ENCODE measurements at places on chromosomes 6 and 20.
A peak's percentile ranks its signal among the peaks of the same experiment; 100 is the strongest.

DNA sequence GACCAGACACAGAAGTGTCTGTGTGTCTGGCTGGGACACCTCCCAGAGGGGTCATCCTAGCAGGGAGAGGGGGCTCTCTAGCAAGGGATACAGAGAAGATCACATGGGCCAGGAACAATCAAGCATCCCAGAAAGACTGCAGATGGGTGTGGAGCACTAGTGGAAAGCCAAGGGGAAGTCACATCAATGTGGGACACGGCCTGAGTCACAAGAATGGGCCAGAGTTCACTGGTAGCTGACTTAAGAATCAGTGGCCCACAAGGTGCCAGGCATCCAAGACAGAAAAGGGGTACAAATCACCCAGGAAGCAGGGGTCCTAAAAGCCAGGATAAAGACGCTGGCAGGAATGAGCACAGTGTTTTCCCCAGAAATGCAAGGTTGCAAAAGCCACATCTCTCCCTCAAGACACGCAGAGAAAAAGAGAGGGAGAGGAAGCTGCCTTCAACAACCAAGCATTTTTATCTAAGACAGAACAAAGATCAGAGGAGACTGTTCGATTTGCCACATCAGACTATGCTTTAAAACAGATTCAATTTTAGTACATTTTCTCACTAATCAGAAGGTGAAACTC is 113.6 kb upstream of the DST start:
- no peak for DNase-seq

DNA sequence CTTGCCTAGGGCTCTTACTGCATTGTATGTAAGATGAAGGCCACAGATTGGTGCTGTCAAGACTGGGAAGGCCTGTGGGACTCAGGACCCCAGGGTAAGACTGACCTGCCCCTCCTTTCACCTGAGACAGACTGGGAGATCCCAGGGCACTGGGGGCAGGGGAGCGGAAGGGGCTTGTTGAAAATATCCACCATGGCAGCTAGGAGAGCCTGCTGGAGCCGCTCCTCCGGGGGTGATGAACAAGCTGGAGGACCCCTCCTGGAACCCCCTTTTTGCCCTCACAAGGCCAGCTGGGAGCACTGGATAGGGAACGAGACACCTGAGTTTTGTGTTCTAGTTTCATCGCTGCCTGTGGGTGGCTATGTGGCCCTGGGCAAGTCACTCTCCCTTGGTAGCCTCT is 9.2 kb upstream of the SDCBP2 start:
- no peak for DNase-seq

DNA sequence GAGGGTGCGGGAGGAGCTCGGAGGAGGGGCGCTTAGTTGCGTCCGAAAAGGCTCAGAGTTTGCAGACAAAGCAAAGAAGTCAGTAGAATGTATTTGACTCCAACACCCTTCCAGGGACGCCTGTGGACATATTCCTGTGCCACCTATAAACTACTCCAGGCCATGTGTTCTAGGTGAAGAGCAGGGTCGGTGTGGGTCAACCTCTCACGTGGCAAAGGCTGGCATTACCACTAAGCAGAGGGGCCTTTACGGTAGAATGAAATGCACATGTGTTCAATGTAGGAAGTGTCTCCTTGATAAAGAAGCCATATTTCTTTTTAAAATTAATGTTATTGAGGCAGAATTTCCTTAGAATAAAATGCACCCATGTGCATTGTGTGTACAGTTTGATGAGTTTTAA is 15.4 kb downstream of the SIRT5 start:
- DNase-seq: no peak

DNA sequence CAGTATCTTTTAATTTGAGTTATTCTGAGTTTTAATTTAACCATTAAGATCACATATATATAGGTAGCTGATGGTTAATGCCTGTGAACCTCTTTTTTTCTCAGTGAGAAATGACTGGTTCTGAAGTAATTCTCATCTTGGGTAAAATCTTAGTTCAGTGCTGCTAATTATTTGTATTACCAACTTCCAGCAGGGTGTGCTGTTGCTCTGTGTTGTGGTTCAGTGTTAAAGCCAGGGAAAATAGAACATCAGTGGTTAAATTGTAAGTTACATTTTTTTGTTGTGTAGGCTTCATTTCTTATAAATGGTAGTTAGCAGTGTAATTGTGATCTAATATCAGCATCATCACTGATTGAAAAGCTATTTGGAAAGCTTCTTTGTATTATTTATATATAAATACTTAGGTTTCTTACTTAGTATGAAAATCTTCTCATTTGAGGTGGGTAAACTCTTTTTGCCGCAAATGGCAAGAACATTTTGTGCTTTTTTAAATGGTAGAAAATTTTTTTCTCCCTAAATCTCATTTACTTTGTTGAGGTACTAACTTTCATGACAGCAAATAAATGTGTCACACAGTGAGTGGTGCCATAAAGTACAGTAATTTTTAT is 43.7 kb downstream of the CDC5L start:
- DNase-seq: peak; percentile 83

DNA sequence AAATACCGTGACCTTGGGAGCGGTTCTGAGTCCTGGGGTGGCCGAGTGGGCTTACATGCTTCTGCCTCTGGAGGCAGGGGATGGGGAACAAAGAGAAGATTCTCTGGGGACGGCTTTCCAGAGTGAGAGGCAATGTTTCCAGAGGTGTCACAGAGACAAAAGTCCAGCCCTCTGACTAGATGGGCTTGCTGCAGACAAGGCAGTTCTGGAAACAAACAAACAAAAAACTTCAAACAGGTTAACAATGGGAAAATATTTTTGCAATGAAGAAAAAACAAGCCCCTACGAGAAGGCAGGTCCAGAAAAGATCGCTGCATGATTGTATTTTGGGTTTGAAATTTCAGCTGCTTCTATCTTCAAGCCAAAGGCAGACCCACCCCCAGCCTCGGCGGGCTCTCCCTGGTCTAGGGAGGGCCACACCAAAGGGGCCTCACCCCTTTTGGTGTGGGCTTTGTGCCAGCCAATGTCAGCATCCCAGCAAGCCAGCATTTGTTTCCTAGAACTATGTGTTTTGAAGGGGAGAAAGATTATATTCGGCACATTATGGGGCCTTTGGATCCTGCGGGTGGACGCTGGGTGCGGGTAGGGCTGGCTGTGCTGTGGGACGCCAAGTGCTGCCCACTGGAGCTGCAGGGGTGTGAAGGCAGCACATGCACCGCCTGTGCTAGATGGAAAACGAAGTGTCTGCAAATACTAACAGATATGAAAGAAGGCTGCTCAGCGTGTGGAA is 42.9 kb downstream of the RIOK1 start:
- DNase-seq: no peak

DNA sequence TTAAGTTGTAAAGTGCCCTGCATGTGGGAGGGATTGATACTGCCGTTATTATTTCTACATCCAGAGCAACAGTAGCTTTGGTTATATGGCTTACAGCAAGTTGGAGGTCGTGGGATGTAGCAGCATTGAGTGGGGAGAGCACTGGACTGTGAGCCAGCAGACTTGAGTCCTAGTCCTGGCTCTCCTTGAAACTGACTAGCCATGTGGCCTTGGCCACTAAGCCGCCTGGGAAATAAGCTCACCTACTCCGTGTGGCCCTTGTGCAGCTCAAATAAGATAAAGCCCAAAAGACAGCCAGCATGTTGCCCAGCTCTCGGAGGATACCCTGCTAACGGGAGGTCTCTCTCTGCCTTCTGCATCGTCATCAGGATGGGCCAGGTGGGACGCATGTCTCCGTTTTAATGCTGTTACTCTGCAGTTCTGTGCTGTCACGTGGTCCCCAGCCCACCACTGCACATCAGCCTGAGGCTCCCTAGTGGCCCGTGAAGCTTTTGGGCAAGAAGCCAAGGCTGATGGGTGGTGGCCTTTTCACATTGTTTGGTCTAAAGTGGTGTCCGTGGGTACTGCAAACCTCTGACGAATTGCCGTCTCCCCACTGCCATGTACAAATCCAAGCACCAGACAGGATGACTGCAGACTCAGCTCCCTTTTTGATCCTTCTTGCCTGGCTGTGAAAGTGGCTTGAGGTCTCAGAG is 7.9 kb downstream of the EPB41L1 start:
- DNase-seq: peak; percentile 25

GRCh38 chr6:5782783-5783547 is 223.8 kb downstream of the NRN1 start:
- no peak for DNase-seq

- no peak for DNase-seq
Observed at GRCh38 chr6:158604048-158604406, 40.5 kb downstream of the DYNLT1 start.

DNA sequence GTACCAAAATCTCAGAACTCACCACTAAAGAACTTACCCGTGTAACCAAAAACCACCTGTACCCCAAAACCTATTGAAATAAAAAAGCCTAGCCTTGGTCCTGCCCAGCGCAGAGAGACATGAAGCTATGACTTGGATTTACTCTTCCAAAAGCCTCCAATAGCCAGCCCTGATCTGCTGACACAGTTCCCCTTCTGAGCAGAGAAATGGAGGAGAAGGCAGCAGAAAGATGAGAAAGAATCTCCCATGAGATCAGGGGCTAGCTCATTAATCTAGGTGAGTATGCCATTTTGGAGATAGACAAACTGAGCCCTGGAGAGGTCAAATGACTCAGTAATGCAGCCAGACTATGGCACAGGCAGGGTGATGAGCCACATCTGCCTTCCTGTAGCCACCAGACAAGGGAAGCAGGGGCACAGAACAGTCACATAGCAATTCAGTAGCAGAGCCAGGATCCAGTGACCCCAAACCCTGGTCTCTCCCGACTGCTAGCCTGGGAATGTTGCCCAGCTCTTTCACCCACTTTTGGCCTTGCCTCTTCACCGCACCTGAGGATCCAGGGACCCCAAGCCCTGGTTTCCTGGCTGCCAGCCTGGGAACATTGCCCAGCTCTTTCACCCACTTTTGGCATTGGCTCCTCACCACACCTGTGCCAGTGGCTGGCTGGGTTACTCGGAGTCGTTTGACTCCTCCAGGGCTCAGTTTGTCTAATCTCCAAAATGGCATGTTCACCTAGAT is 7.2 kb upstream of the SDCBP2 start:
- no peak for DNase-seq

GRCh38 chr6:142746524-142746923 is 198.5 kb downstream of the HIVEP2 start:
- DNase-seq: peak; percentile 49

DNA sequence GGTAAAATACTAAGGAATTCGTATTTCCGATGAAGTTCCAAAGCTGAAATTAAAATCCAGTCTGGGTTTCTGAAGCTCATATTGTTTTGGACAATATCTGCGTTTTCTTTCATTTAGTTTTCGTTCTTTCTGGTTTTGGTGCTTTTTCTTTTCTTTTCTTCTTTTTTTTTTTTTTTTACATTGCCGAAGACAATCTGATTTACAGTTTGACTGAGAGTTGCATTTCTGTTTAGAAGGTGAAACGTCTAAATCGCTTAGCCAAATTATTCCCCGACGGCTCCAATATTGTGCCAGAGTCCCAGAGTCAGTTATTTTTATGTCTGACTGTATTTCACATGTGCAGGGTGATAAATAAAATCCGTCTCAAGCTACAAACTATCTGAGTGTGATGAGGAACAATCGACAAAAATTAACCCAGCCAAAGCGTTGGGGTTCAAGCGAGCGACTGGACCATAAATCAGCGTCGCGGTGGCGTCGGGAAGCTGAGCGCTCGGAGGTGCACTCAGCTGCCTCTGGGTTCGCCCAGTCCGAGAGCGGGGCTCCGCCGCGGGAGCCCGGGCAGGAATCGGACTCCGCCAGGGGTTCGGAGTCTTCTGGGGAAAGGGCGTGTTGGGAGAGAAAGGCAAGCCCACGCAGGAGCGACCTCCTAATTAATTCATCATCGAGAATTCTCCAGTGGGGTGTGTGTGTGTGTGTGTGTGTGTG is 8.2 kb upstream of the TBX18 start:
- DNase-seq: peak; percentile 58

All from fibroblast of pulmonary artery (primary cell).